ENCODE measurements at places on chromosomes 7 and 10.

DNA sequence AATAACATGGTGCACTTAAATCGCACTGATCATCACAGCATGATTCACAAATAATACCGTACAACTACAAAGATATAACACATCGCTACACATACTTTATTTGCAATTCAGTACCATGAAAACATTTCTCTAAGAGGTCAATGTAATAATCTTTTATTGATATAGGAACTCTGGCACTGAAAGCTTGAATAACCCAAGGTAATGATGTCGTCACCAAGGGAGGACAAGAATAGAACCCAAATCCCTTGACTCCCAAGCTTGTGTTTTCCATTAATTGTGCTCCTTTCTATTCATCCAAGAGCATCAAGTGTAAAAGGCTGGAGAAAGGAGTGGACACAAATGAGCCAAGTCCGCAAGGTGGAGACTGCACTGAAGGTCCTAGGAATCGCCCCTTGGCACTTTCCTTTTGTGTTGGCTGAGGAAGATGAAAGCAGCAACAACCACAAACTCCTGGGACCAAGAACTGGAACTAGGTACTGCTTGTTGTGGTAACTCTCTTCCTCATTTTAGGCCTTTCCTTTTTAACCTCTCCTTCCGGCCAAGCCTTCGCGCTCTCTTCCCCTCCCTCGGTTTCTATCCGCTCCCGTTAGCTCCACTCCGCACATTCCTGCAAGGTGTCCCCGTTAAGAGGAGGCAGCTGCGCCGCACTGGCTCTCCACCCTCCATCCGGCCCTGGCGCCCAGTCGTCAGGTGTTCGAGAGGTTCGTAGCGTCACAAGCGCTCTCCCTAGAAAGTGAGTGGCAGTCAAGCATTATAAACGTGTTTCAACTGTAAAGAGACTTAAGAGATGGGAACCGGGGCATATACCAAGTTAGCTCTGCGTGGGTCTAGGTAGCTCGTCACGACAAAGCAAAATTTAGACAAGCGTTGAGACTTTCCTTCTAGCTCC lies 1.0 kb upstream of the CBLL1 start:
- no peak for DNase-seq

DNA sequence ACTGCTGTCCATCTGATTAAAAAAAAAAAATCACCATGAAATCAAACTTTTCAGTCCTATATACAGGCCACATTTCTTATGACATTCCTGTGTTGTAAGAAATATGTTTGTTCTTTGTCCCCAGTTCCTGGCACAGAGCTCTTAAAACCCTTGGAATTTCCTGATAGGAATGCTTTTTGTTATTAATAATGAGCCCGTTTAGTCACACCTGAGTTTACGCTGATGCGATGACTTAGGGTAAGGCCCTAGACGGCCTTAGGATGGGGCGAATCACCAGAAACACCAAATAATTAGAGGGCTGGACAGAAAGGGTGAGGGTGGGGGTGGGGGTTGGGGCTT lies 17.5 kb downstream of the TSPAN15 start:
- DNase-seq, result no peak

GRCh38 chr7:154644366-154644765 lies 358.6 kb downstream of the PAXIP1 start:
- DNase-seq, result no peak

GRCh38 chr7:152108359-152108758 lies 82.9 kb downstream of the GALNT11 start:
- DNase-seq, result no peak

- no peak for DNase-seq
Observed at GRCh38 chr7:24138343-24138742, 145.6 kb upstream of the NPY start.

DNA sequence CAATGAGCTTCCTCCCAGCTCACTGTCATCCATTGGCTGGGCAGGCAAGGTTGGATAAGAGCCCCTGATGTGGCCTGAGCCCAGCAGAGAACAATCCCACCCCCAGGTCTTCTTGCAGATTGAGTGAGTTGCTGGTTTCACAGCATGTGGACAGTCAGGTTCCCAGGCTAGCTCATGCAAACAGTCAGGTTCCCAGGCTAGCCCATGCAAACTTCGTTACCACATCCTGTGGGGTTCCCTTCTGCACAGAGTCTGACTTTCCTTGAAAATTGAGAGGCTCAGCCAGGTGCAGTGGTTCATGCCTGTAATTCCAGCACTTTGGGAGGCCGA lies 67.1 kb downstream of the TMEM130 start:
- no peak for DNase-seq

- DNase-seq, result no peak
Observed at GRCh38 chr10:34732926-34733325, 82.2 kb downstream of the PARD3 start.

DNA sequence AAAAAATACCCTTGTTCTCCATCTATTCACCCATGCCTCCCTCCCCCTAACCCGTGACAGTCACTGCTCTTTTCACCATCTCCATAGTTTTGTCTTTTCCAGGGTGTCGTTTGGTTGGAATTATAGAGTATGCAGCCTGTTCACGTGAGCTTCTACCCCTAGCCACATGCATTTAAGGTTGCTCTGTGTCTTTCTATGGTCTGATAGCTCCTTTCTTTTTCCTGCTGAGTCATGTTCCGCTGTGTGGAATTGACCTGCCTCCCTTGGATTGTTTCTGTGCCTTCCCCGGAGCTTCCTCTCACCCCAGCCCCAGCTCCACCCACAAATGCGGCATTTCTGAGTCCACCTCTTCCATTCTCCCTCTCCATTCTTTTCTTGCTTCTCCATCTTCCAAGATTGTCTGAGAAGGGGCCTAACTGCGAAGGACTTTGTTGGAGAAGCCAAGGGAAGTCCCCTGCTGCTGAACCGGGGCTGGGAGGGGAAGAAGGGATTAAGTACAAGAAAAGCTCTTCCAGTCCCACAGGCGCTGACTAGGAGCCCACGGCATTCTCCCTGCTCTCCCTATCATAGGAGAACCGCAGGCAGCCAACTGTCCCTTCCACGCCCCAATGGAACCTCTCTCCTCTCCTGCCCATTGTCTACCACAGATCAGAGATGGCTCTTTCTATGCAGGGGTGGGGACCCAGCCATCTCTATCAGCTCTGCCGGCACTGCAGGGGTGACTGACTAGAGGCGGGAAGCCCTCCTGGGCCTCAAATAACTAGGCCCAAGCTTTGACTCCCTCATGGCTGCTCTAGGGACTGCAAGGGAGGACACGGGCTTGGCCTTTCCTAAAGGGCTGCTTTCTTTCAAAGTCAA lies 87.5 kb upstream of the ANLN start:
- no peak for DNase-seq

DNA sequence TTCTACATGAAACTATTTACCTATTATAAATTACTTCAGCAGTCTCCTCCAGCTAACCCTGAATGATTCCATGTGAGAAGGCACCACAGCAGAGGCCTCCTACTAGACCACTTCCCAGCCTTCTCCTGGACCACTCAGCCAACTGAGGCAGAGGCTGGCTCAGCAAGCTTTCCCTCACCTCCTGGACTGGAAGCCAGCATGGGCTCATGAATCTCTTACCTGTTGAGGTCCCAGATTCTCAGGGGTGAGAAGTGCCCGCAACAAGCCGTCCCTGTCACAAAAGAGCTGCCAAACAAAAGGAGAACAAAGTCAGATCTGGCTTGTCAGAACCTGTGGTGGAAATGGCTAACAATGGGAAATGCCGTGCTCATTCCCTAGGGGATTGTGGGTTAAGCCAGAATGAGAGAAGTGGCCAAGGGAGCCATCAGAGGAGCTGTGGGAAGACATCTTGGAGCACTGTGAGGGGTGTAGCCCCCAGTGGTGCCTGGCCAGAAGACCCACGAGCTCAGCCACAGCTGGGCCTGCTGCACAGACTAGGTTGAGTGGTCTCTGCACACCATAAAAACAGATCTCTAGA lies 36.5 kb downstream of the DPCD start:
- DNase-seq, result no peak

DNA sequence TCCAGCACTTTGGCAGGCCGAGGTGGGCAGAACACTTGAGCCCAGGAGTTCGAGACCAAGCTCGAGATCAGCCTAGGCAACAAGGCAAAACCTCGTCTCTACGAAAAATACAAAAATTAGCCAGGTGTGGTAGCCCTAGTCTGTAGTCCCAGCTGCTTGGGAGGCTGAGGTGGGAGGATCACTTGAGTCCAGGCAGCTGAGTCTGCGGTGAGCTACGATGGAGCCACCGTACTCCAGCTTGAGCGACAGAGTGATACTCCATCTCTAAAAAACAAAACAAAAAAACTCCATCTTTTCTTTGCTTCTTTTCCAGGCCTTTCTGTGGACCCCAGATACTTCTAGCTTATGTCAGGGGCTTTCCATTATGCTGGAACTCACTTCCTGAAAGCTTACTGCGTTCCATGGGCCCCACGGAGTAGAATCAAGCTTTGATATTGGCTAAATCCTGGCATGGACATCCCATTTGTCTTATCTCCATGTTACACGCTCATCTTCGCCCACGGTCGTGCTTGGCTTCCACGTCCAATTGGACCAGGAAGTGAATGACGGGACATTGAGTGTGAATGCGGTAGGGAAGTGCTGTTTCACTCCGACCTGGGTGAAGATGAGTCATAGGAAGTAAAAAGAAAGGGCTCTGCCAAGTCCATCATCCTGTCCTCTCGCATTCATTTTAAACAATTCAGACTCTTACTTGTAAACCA lies 45.7 kb downstream of the FAM171A1 start:
- peak; percentile 20 for DNase-seq

DNA sequence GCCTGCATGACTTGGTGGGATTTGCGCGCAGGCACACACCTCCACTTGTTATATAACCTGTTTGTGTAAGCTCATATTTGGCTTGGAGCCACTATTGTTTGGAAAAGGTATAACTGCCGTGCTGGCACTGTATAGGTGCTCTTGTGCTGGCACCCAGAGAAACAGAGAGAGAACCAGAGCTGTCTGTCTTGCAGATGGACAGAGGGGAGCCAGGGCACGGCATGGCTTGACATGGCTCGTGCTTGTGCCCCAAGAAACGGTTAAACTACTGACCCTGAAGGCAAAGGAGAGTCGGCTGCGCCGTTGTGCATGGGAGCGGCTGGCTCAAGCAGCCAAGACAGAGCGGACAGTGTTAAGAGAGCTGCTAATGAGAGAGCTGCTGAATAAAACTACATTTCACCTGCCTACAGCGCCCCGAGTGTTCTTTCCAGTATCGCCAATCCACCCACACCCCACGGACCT lies 23.2 kb downstream of the RAPGEF5 start:
- no peak for DNase-seq

- DNase-seq, result no peak
Observed at GRCh38 chr10:72794260-72794659, 99.3 kb upstream of the OIT3 start.

DNA sequence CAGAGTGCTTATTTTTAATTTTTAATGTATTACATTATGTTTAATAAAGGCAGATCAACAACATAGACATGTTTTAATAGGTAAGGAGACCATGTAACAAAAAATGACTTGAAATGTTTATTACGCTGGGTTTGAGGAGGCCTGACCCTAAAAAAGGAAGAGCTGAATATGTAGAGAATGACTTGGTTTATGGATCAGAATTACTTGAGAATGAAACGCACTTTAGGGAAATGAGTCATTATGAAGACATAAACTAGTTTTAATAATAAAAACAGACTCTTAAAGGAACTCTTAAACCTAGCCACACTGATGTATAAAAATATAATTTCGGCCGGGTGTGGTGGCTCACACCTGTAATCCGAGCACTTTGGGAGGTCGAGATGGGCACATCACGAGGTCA lies 56.5 kb downstream of the CTTNBP2 start:
- DNase-seq, result no peak
